ENCODE measurements at places on chromosomes 11 and 22.

GRCh38 chr11:3984896-3985295 lies 109.7 kb upstream of the RRM1 start:
- DNase-seq: no peak

GRCh38 chr11:36605221-36606216 lies 7.5 kb upstream of the RAG2 start:
- DNase-seq: no peak

- DNase-seq: no peak
These were observed 25.7 kb downstream of the OPCML start for GRCh38 chr11:133506551-133507094.

GRCh38 chr11:78787696-78788095 lies 213.0 kb upstream of the NARS2 start:
- DNase-seq: no peak

- no peak for DNase-seq
These were observed 1.2 kb upstream of the MRGPRF start for GRCh38 chr11:69014084-69014851.

DNA sequence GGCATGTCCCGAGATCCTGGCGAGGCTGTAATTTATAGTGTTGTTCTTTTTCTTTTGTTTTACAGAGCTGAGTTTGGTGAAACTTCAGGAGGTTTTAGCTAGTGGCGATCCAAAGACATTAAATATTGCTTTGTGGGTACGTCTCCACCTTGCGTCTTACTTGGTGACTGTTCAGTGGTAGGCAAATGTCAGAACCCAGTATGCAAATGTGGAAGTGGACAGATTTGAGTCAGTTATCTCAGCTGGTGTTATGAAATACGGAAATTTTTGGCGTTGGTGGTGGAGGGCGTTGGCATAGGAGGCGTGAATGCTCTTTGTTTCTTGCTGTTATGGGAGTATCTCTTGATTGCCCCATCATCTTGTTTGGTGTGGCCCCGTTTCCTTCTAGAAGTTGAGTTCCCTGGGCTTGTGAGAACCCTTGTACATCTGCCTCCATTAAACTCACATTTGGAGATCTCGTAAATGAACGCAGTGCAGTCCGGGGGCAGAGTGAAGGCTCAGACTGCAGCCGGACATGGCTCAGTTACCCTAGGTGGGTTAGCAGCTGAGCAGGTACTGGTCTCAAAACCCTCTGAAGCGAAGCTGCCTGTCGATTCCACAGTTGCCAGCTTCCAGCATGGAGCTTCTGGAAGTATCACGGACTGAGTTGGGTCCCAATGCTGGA lies 39.9 kb downstream of the PTPRJ start:
- no peak for DNase-seq

- no peak for DNase-seq
These were observed 111.1 kb downstream of the CTTN start for GRCh38 chr11:70509476-70509875.

- DNase-seq: no peak
These were observed 78.2 kb upstream of the SPON1 start for GRCh38 chr11:13884158-13884799.

- no peak for DNase-seq
These were observed 7.9 kb downstream of the C2CD3 start for GRCh38 chr11:74162681-74163467.

GRCh38 chr11:118215262-118215661 lies 9.5 kb downstream of the JAML start:
- no peak for DNase-seq

- DNase-seq: no peak
These were observed 16.5 kb upstream of the MALAT1 start for GRCh38 chr11:65482306-65482850.

DNA sequence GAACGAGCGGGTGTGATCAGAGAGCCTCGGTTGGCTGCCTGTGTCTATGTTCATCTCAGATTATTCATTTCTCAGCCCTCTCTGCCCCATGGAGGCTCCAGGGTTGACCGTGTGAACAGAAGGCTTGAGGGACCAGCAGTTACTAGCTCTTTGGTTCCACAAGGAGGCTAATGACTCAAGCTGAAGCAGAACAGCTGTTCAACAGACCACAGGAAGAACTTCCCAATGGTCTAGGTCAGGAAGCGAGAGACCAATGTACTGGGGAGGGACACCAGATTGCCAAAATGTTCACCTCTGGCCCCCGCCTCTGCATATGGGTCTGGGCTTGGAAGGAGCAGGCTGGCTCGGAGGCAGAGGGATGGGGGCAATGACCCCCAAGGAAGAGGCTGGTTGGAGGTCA lies 14.7 kb upstream of the PDE2A start:
- no peak for DNase-seq

DNA sequence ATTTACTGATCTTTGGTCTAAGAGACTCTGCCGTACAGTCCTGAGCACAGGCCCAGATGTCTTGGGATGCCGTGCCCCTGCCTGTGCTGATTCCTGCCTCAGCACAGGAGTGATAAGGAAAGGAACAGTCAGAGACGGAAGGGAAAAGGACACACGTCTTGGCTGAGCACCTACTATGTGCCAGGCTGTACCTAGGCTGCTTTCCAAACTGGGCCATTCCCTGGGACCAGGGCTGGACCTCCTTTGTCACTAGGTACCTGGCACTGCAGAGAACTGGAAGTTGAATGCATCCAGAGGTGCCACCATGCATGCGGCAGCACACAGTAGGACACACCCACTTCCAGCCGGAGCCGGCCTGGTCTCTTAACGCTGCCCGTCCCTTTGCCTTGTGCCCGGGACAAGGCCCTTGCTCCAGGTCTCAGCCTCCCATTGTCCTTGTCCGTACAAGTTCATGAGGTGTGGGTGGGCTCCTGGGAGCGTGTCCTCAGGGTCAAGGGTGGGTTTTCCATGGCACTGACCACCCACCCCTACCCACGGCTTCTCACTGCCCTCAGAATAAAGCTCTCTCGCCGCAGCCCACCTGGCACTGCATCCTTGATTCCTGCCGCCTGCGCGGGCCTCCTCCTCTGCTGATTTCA lies 1.1 kb upstream of the SSTR3 start:
- no peak for DNase-seq

GRCh38 chr11:57379732-57380131 lies 1.2 kb downstream of the PRG3 start:
- no peak for DNase-seq

DNA sequence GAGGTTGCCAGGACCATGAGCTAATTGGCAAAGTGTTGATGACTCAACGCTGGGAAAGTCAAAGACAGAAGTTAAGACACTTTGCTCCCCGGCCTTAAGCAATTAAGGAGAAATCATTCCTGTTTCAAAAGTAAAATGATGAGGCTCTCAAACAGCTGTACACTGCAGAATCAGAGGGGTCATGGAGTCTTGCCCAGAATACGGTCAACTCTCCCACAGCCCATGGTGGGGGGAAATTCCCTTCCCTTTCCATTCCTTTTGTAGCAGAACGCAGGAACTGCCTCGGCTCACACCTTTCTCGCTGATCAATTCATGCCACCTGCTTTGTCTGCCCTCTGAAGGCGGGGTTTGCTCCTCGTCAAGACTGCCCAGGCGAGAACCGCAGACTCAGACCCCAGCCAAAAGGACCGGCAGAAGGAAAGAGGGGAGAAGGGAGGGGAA lies 52.8 kb downstream of the MN1 start:
- DNase-seq: no peak

DNA sequence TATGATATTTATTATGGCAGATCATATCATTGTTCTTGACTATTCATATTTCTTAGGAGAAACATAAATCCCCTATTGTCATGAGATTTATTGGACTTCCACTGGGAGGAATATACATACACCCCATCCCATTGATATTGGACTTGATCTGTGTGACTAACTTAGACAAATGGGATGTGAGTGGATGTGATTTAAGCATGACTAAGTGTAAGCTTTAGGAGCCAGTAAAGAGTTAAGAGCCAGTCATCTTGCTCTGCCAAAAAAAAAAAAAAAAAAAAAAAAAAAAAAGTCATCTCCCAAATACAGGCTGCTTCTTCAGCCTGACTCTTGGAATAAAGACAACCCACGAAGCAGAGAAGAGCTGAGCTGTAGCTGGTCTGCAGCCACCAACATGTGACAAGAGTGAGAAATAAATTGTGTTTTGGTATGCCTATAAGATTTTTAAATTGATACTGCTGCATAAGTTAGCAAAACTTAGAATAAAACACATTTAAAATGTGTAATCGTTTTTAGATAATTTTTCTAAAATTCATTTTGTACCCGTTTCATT lies 595.0 kb upstream of the LRRC4C start:
- no peak for DNase-seq

DNA sequence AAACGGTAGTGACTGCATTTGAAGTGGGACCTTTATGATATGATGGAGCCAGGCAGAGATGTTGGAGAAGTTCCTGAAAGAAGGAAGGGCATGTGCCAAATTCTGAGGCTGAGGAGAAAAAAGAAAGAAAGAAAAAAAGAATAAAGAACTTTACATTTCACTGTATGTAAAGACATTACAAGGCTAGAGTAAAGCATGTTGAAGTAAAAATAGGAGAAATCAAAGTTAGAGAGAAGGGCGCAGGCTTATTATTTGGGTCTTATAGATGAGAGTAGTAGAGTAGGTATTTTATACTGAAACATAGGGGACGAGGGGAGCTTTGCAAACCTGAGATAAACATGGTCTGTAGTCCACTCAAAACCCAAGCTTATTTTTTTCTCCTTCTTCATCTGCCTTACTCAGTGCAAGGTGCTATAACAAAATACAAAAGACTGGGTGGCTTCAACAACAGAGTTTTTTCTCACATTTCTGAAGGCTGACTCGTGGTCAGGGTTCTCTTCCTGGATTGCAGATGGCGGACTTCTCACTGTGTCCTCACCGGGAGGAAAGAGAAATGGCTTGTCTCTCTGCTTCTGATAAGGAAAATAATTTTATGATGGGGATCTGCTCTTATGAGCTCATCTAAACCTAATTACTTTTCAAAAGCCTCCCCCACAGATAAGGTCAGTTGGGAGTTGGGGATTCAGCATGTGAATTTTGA lies 2.7 kb downstream of the HBG1 start:
- no peak for DNase-seq

GRCh38 chr11:4118107-4118506 lies 23.5 kb downstream of the RRM1 start:
- no peak for DNase-seq

DNA sequence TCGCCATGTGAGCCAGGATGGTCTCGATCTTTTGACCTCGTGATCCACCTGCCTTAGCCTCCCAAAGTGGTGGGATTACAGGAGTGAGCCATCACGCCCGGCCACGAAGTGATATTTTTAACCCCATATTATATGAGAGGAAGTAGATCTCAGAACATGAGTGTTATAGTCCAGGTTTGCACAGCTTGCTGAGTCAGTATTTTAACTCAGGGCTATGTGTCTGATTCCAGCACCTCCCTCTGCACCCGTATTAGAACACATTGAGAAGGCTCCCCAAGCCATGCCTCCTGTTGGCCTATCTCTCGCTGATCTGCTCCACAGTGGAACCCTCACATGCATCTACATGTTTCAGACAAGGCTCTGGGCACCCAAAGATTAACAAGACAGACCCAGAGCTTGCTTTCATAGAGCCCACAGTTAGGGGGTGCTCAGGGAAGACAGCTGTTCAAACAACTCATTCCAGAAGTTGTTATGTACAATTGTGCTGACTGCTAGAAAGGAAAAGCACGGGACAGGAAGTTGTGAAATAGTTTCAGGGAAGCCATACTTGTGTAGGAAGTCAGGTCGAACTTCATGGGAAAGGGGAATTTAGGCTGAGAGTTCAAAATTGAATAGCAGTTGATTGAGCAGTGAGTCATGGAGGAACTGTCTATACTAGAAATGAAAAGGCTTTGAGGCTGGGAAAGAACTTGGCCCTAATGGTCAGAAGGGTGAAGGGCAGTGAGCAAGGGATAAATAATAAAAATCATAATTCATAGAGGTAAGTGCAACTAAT lies 49.3 kb upstream of the CLPB start:
- no peak for DNase-seq

- no peak for DNase-seq
These were observed 14.4 kb downstream of the ZBTB16 start for GRCh38 chr11:114073828-114074381.

DNA sequence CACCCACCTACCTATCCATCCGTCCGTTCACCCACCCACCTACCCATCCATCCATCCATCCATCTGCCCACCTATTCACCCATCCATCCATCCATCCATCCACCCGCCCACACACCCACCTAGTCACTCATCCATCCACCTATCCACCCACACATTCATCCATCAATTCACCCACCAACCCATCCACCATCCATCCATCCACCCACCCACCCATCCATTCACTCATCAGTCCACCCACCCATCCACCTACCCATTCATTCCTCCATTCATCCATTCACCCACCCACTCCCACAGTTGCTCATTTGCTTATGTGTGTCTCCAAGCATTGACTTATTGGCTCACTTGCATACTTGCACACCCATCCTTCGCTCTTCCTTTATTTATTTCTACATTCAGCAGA lies 50.1 kb downstream of the MYO7A start:
- no peak for DNase-seq

- no peak for DNase-seq
These were observed 1.3 kb downstream of the PLEKHA7 start for GRCh38 chr11:17012712-17013547.

Measured in NCI-H1092 (cell line).